ENCODE measurements at places on chromosomes 7 and 10. TPM values are rescaled to one million over a fixed set of nuclear protein-coding genes. Genes with fewer than 3 reads are reported as not detected.

Gene MSMB
- total RNA-seq: not detected

Gene CHST15
- total RNA-seq: 35.9 TPM

GRCh38 chr10:113869789-113870188, 15.3 kb downstream of the NHLRC2 start:
- H3K27ac ChIP-seq: no peak overlapping the region
- no peak overlapping the region for H3K4me3 ChIP-seq
- no peaks in the 10 kb centered on the region for H3K4me1 ChIP-seq
- no peaks in the 10 kb centered on the region for H3K27me3 ChIP-seq
- peaks cover 45% of the 10 kb centered on the region for H3K36me3 ChIP-seq

GRCh38 chr10:71770255-71770654, 3.1 kb downstream of the VSIR start:
- H3K4me3 ChIP-seq: no peak overlapping the region
- H3K4me1 ChIP-seq: peaks cover 32% of the 10 kb centered on the region
- H3K27me3 ChIP-seq: no peaks in the 10 kb centered on the region
- H3K36me3 ChIP-seq: no peaks in the 10 kb centered on the region
- DNase-seq: no peak

DNA sequence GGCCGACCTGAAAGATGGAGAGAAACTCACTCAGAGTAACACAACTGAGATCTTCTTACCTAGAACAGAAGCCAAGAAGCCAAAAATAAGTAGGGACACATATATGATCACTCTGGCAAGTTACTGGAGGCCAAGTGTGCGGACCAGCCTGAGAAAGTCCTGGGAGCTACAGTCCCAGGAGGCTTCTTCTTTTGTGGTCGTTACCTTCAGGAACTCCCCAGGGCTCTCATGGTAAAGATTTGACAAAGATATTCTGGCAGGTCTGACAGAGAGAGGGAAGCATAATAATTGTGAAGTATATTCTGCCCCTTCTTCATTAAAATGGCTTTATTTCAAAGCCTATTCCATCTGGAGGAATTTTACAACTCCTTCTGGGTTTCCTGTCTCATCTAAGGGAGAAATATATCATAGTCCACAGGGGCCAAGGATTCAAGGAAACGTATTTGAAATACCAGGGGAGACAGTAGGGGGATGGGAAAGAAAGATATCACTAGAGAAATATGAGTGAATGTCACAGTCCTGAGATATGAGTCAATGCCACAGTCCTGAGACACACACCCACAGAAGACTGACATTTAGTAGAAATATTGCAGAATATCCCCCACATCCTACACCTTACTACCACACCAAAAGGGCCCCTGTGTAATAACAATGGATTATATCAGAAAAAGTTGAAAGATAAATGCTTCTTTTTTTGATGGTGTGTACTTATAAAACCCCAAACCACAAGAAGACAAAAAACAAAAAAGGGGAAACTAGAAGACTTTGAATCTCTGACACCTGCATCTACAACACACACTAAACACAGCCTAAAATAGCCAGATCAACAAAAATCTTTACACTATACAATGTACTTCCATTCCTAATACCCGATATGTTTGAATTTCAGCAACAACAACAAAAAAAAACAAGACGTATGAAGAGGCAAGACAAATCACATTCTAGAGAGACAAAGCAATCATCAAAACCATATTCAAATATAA, 594.2 kb upstream of the NRG3 start:
- H3K27ac ChIP-seq: no peak overlapping the region
- no peak overlapping the region for H3K4me3 ChIP-seq
- H3K36me3 ChIP-seq: no peaks in the 10 kb centered on the region
- no peaks in the 10 kb centered on the region for H3K4me1 ChIP-seq
- DNase-seq: no peak

GRCh38 chr7:140928491-140929309, 4.0 kb upstream of the BRAF start:
- no peak for DNase-seq
- H3K27me3 ChIP-seq: peaks cover 36% of the 10 kb centered on the region
- no peaks in the 10 kb centered on the region for H3K36me3 ChIP-seq

Gene NODAL
- not detected for total RNA-seq

- H3K27ac ChIP-seq: no peak overlapping the region
- no peak overlapping the region for H3K4me3 ChIP-seq
- H3K4me1 ChIP-seq: peaks cover 6% of the 10 kb centered on the region
- H3K27me3 ChIP-seq: no peaks in the 10 kb centered on the region
- DNase-seq: no peak
Measured at GRCh38 chr10:124601431-124602120, 140.0 kb downstream of the LHPP start.

DNA sequence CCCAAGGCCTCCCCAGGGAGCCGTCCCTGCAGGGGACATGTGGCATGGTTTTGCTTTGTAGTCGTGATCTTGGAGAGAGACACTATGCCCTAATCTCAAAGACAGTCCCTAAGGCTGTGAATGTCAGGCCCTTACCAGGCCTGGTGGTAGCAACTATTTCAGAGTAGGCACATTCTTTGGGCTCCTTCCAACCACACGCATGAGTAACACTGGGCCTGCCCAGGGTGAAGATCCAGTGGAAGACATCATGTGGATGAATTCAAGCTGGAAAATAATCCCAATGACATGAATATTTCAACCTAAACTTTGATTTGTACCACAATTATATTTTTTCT, 39.5 kb upstream of the INSIG1 start:
- DNase-seq: no peak
- peaks cover 24% of the 10 kb centered on the region for H3K4me1 ChIP-seq
